Activated T-helper 17 cell treated with anti-CD3 and anti-CD28 coated beads, Interleukin-2, amount 50 U/mL, for 72 hours (primary cell): ENCODE measurements at places on chromosomes 12 and 14. TPM values are rescaled to one million over a fixed set of nuclear protein-coding genes. Genes with fewer than 3 reads are reported as not detected.
A peak's percentile ranks its signal among the peaks of the same experiment; 100 is the strongest.

SRGAP1 gene
- 0.29 TPM for total RNA-seq

EMP1 gene
- total RNA-seq = 60.2 TPM

GALNT8 gene
- total RNA-seq = 0.89 TPM

DNA sequence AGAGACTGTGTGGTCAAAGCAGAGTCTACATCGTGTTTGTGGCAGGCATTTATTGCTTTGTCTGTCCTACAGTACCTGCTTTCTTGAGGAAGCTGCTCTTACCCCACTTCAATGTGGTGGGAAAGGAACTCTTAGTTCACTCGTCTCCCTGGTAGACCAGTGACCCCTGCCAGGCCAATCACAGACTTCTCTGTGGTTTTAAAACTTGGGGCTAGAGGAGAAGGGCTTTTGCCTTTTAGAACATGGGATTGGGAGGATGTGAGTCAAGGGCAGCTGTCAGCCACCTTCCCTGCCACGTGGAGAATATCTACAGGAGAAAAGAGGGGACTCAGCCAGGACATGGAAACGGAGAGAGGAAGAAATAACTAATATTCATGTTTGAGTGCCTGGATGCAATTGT, 36.8 kb upstream of the TMED10 start:
- no peak for ATAC-seq

- no peak for ATAC-seq
Measured at GRCh38 chr12:2117541-2117940, 64.8 kb downstream of the CACNA1C start.

- ATAC-seq = no peak
Measured at GRCh38 chr14:49008363-49008762, 577.8 kb downstream of the RPS29 start.

DNA sequence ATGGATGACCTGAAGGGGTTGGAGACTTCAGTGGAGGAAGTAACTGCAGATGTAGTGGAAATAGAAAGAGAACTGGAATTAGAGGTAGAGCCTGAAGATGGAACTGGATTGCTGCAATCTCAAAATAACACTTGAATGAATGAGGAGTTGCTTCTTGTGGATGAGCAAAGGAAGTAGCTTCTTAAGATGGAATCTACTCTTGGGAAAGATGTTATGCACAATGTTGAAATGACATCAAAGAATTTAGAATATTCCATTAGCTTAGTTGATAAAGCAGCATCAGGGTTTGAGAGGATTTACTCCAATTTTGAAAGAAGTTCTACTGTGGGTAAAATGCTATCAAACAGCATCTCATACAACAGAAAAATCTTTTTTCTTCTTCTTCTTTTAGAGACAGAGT, 186.4 kb upstream of the PRKD1 start:
- no peak for ATAC-seq

DNA sequence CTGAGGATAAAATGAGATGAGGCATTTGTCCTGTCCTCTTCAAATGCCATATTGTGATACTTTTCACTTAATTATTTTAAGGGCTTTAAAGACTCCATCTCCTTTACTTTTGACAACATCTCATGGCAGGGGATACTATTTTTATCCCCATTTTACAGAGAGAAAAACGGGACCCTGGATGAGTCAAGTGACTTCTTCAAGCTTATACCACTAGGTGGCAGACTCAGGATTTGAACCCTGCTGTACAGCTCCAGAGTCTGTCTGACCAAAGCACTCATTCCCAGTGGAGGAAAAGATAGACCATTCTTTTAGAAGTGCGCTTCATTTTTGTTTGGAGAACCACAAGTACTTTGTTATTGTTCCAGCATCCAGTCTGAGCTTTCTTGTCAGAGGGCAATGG, 1.7 kb upstream of the SMOC1 start:
- no peak for ATAC-seq

GRCh38 chr12:104890476-104891096, 67.5 kb downstream of the SLC41A2 start:
- ATAC-seq = peak; percentile 95

- no peak for ATAC-seq
Measured at GRCh38 chr12:88503281-88503703, 77.0 kb downstream of the KITLG start.

DNA sequence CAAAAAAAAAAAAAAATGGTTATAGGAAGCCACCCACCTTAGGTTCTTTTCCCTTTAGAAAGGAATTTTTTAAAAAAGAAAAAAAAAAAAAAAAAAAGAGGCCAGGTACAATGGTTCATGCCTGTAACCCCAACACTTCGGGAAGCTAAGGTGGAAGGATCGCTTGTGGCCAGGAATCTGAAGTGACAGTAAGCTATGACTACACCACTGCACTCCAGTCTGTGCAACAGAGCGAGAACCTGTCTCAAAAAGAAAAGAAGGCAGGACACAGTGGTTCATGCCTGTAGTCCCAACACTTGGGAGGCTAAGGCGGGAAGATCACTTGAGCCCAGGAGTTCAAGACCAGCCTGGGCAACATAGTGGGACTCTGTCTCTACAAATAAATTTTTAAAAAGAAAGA, 36.0 kb downstream of the SPTLC2 start:
- peak; percentile 20 for ATAC-seq
